GM12878 (cell line): ENCODE measurements at places on chromosomes 7 and 10. TPM values are rescaled to one million over a fixed set of nuclear protein-coding genes. Genes with fewer than 3 reads are reported as not detected.

The TSPAN12 gene
- polyA plus RNA-seq = 2.0 and 2.2 TPM in 2 replicates

DNA sequence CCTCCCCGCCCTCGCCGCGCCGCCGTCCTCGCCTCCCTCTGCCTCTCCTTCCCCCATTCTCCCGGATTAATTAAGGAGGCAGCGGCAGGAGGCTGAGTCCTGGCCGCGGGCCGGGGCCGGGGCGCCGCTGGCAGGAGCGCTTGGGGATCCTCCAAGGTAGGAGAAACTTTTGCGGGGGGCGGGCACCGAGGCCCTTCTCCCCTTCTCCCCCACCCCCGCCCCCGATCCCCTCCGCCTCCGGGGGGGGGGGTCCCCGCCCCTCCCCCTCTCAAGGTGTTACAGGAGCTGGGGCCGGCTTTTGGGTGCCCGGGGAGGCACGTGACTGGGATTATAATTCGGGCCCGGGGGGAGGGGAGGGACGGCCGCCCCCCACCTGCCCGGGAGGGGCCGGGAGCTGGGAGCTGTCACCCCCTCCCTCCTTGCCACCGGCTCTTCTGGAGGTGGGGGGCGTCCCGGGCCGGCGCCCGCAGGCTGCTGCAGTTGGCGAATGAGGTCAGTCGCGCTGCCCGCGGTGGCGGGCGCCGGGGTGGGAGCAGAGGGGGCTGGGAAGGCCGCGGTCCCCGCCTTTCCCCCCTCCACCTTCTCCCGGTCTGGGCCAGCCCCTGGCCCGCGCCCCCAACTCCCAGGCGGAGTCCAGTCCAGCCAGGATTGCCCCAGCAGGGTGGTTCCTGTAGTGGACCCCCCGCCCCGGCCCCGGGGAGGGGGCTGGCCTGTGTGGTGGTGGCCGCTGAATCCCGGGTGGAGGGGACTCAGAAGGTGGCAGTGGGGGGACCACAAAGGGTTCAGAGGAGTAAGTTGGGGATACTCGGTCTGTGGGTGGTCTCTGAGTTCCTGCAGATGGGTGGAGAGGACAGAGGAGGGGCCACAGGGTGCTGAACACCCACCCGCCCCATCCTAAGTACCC lies 567 bp downstream of the GTF2IRD1 start:
- no peak for DNase-seq

- no peak for DNase-seq
Measured at GRCh38 chr7:133070562-133070961, 11.3 kb downstream of the CHCHD3 start.

GRCh38 chr7:43105521-43106120 lies 6.8 kb upstream of the HECW1 start:
- no peak for DNase-seq

The C10orf143 gene
- polyA plus RNA-seq = 5.4 and 9.3 TPM in 2 replicates

DNA sequence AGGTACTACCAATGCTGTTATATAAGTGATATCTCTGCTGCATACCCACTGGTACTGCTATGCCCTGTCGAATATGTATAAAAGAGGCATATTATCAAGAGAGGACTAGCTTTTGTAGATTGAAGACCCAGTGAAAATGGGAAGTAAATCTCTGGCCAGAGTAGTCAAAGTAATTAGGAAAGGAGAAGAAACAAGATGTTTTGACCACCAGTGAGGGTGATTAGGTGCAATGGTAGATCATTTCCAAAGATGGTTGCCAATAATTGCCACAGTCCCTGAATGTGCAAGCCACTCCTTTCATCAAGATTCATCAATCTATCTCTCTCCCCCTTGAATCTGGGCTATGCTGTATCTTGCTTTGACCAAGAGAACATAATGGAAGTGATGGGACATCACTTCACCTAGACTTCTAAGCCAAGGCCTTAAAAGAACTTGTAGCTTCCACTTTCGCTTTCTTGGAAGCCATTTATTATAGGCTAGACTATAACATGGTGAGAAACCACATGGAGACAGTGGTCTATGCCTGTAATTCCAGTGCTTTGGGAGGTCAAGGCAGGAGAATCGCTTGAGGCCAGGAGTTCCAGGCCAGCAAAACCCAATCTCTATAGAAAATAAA lies 52.6 kb upstream of the ST8SIA6 start:
- DNase-seq = no peak

DNA sequence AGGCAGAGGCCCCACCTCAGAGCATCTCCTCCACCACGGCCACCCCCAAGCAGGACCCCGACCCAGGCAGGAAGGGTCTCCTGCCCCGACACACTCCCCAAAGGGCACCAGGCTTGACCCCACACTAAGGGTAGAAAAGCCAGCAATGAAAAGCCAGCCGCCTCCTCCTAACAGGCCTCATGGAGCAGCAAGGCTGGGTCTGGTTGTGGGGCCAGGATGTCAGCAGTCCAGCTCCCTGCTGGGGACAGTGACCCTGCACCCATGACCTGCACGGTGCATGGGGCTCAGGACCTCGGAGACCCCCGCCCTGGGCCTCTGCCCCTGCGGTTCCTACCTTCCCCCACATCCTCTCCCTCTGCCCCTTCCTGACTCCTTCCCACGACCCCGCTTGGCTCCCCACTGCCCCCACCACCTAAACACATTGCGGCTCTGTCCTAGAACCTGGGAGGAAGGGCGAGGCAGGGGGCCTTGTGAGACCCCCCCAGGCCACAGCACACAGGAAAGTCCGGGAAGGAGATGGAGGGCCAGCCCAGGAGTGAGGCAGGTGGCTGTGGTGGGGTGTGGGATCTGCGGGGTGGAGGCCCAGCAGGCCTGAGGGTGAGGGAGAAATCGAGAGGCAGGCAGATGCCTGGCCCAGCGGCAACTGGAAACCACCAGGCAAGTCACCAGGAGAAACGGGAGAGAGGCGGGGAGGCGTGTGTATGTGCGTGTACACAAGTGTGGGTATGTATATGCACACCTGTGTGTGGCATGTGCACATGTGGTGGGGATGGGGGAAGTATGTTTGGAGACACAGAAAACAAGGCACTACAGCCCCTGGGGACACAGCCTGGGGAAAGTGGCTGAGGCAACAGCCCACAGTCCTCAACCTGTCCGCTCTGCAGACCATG lies 229.9 kb downstream of the MAD1L1 start:
- DNase-seq = no peak

The CCL26 gene
- polyA plus RNA-seq = not detected in 2 replicates

- DNase-seq = no peak
Measured at GRCh38 chr7:86598311-86598710, 45.4 kb upstream of the GRM3 start.

DNA sequence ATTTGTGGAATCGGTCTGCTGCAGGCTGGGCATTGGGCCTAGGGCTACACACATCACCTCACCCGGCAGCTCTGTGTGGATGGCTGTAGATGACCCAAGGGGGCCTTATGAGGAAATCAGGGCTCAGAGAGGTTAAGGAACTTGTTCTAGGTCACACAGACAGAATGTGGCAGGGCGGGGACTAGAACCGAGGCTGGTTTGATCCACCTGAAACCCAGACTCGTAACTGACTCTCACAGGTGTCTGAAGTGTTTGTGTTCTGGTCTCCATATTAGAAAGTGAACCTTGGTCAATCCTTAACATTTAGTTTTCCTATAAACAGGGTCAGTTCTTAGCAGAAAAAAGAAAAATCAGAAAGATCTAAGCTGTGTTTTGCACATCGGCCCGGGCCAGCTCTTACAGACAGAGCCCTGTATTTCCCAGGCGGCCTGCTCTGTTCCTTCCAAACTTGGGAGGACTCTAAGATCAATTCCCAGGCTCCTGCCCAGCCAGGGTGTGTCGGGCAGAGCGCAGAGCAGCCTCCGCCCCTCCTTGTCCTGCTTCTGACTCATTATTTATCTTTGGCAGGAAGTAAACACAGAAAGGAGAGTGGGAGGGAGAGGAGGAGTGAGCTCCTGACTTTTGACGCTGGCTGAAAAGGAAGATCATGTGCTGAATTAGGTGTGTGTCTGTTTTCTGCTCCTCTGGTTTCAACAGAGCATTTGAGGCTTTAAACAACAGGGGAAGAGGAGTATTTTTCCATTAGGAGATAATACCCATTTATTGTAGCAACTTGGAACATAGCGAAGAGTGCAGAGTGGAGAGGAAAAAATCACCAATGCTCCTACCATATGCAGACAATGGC lies 74.1 kb downstream of the TACC2 start:
- DNase-seq = no peak

DNA sequence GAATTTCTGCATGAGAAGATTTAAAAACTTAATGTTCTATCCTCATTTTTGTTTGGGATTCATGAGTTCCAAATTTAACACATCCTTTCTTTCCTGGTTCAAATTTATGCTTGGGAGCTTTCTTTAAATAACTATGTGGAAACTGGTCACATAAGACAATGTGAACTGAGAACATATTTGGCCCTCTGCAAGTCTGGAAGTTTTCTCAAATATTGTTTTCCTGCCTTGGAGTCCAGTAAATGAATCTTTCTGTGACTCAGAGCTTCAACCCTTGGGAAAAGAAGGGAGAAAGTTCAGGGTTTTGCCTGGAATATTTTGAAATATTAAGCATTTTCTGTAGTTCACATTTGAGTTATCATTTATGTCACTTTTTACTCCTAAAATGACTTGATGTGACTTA lies 559.0 kb upstream of the NRP1 start:
- DNase-seq = no peak

The MGAM2 gene
- polyA plus RNA-seq = not detected in 2 replicates

DNA sequence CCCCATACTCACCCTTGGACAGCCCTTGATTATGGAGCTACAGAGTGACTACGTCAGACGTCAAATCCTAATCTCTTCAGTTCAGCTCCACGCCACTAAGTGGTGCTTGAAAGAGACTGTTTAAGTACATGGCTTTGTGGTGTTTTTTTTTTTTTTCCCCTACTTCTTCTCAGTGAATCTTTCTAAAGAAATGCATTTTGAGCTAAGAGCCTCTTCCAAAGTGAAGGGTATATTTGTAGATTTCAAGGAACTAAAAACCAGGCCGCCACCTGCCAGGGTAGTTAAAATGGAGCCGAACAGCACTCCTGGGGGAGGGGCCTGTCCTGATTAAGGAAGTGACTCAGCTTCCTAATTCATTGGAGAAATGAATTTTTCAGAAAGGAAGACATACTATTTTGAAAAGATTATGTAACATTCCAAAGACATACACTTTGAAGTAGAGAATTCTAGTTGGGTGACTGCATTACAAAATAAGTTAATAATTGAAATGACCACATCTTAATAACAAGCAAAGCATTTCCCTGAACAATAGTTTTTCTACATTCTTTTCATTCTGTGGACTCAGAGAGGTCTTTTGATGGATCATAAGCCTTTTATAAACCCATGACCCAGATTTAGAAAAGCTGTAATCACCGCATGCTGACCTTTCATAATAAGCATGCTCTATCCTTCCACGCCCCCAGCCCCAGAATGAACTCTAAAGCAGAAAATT lies 20.6 kb upstream of the VPS41 start:
- no peak for DNase-seq

- DNase-seq = no peak
Measured at GRCh38 chr10:77941790-77942189, 15.2 kb upstream of the DLG5 start.

DNA sequence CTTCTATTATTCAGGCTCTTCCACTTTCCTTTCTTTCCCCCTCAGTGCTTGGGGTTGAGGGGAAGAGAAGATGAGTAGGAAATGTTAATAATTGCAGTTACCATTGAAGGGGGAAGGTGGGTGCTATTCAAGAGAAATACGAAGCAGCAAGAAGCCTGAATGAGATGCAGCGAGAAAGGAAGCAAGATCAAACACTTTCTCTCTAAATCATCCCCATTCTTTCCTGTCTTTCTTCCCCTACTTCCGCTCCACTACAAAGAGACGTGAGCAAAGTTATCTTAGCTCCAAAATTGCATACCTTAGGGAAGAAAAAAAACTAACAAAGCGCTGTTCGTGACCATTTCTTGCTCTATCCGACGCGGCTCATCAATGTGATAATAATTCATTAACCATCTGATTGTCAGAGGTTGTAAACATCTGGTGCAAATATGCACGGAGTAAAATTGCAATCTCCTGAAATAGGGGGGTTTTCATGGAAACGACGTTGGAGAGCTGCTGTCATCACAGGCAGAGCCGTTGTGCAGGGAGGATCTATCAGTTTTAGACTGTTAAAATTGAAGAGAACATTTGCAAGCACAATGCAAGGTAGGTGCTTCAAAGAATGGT lies 15.2 kb upstream of the PARD3 start:
- DNase-seq = no peak

The VOPP1 gene
- polyA plus RNA-seq = 55.9 and 71.5 TPM in 2 replicates

DNA sequence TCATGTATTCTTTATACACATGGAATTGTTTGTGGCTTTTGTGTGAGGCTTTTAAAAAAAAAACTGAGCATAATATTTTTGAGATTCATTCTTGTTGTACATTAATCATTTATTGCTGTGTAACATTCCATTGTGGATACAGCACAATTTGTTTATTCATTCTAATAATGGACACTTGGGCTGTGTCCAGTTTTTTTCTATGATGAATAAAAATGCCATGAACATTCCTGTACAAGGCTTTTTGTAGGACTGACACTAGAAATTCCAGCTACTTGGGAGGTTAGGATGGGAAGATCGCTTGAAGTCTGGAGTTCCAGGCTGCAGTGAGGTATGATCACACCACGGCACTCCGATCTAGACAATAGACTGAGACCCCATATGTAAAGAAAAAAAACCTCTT lies 254.3 kb upstream of the CACNA2D1 start:
- DNase-seq = no peak

The TLL2 gene
- 1.4 and 1.5 TPM in 2 replicates for polyA plus RNA-seq
